Glutamatergic neuron (in vitro differentiated cells): ENCODE measurements at places on chromosomes 12 and 14. TPM values are rescaled to one million over a fixed set of nuclear protein-coding genes. Genes with fewer than 3 reads are reported as not detected.

- no peak for DNase-seq
These were observed 89.3 kb downstream of the CACNA1C start for GRCh38 chr12:2142068-2142467.

DNA sequence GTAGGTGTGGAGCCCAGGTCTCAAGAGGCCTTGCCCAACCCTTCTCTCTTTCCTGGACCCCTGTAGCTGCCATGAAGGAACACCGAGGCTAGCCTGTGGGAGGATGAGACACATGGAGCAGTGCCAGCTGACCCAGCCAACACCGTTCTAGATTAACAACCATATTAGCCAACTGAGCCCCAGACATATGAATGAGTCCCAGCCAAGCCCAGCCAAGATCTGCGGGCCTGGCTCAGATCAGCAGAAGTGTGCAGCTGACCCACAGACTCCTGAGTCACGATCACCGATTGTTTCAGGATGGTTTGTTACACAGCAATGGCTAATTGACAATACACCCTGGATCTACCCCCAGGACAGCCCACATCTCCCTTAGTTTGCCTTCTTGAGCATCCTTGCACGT lies 82.1 kb downstream of the NTF3 start:
- DNase-seq, result no peak

- DNase-seq, result no peak
These were observed 29.9 kb downstream of the ZBTB42 start for GRCh38 chr14:104830781-104831180.

DNA sequence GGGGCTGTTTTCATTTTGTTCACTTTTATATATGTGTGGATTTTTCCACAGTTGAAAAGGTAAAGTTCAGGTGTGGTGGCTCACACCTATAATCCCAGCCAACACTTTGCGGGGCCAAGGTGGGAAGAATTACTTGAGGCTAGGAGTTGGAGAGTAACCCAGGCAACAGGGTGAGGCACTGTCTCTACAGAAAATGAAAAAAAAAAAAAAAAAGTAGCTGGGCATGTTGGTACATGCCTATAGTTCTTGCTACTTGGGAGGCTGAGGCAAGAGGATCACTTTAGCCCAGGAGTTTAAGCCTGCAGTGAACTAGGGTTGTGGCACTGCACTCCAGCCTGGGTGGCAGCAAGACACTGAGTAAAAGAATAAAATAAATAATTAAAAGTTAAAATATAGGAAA lies 326.5 kb downstream of the NAV3 start:
- DNase-seq, result no peak

- no peak for DNase-seq
These were observed 727.6 kb downstream of the DIO2 start for GRCh38 chr14:79483477-79484388.

The CCDC38 gene
- not detected for total RNA-seq

DNA sequence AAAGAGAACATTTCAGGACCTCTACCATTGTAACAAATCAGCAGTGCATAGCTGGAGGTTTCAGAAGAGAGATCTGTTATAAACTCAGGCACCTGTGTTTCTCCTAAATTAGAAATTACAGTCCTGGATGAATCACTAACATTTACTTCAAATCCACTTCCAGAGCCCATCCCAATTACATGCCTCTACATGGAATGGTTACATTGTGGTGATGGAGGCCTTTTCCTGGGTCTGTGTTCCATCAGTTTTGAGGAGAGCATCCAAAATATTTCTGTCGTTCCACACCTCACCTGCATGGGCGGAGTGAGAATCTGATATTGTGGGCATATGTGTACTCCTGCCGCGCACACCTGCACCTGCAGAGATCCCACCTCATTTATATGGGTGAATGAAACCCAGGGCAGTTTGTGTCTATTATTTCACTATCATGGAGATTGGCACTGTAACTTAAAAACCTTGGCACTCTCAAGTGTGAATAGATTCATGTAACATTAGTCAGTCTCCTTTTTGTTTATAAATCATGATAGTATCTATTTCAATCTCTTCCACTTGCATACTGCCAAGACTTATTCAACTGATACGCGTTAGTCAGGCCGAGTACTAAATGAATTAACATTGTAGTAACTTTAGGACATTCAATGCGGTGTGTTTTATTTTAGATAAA lies 215.1 kb upstream of the FAR2 start:
- DNase-seq, result no peak

The MYH7 gene
- not detected for total RNA-seq

The ACOT6 gene
- not detected for total RNA-seq

GRCh38 chr14:50831726-50832168 lies 785 bp upstream of the NIN start:
- no peak for DNase-seq

DNA sequence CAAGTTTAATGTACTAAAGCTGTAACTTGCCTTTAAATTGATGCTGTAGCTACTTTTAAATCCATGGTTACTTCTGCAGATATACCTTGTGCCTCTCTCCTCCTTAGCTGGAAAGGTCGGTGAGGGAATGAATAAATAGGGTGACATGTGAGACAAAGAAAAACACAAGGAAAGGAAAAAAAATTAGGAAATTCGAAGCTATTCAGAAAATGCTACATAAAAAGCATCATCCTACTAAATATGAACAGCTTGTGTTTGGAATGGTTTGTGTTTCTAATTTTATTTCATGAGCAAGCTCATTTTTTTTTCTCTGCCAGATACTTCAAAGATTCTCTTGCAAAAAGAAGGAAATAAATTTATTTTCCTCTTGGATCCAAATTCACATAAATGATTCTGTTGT lies 186.3 kb upstream of the NUDT4 start:
- DNase-seq, result no peak

The PRB2 gene
- not detected for total RNA-seq

DNA sequence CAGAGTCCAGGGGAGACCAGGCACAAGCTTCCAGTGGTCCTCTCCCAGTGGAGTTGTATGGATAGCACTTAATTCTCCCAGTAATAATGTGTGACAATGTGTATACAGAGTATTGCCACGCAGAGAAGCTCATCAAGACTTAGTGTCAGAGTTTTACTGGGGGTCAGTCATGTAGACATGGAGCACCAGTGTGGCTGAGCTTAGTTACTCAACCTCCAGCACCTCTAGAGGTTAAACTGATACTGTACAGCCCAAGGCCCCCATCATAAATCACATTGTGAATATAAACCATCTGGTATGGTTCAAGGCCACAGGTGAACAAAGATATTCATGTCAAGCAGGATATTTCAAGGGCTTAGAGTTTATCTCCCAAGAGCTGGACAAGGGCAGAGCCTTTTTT lies 378.1 kb upstream of the TMPO start:
- DNase-seq, result no peak

DNA sequence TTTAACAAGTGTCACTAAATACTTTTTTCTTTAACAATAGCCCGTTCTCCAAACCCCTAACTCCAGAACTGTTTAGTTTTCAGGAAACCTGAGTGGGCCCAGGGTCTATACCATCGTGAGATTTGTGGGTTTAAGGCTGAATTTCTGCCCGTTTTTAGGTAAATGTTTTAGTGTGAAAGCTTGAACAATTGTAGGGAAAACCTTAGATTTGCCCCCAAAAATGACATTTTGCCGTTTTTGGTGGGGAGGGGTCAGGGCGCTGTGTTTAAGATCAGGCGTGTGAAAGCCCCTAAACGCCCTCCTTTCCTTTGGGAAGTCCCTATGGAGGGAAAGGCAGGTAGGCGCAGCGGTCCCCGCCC lies 320 bp upstream of the PRPF39 start:
- no peak for DNase-seq

DNA sequence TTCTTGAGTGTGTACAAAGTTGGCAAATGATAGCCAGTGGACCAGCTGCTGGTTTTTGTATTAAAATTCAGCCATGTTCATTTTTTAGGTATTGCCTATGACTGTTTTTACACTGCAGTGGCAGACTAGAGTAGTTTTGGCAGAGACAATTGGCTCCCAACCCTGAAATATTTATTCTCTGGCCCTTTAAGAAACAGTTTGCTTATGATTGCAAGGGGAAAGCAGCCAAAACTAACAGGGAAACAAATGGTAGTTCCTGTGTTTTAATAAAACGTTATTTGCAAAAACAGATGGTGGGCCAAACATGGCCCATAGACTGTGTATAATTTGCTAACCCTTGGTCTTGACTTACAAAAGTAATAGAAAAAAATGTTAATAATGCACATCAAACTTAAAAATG lies 110.2 kb downstream of the ALX1 start:
- DNase-seq, result no peak

The ST8SIA1 gene
- 22.0 TPM for total RNA-seq

The POTEG gene
- total RNA-seq, result not detected

The GPR132 gene
- total RNA-seq, result not detected

The CBLN3 gene
- total RNA-seq, result 0.51 TPM

DNA sequence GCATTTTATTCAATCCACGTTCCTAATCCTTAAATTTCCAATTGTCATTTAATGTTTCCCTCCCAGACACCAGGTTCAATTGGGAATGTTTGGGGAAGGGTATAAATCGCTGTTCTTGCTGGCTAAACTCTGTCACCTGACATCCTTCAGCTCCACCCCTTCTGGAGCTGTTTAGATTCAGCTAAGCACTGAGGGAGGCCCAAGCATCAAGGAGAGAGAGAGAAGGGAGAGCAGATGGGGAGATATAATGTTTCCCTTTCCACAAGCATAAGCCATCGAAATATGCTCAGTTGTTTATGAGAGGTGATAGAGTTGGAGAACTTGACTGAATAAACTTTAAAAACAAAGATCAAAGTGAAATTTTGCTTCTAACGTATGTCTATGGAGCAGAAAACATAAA lies 1.8 kb downstream of the ABCC9 start:
- no peak for DNase-seq

The CLEC9A gene
- total RNA-seq, result not detected

- no peak for DNase-seq
These were observed 9.9 kb downstream of the AHSA1 start for GRCh38 chr14:77467801-77468200.

- DNase-seq, result no peak
These were observed 20.5 kb downstream of the MEG3 start for GRCh38 chr14:100846309-100846859.

The MANSC1 gene
- 2.0 TPM for total RNA-seq

DNA sequence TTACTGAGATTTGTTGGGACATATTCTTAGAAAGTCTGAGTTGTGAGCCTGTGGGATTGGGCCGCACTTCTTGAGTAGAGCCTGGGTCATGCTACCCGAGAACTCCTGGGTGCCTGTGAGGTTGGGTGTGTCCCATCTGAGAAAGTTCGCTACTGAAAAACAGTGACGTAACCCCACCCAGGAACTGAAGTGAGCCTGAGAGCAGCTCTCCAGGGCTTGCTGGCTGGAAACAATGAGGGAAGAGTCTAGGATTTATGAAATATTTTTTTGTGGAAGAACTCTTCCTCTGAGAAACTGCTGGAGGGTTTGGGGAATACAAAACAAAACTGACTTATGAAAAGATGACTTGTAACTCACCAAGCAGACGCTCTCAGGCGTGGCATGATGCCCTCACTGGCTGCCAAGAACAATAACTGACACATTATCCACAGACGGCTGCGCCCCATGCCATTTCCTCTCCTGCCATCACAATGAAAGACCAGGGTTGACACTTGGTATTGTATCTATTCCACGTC lies 69.2 kb downstream of the RASSF3 start:
- no peak for DNase-seq
